ENCODE measurements at places on chromosomes 4 and X. TPM values are rescaled to one million over a fixed set of nuclear protein-coding genes. Genes with fewer than 3 reads are reported as not detected.

Gene MOB1B
- 23.3 TPM for total RNA-seq

DNA sequence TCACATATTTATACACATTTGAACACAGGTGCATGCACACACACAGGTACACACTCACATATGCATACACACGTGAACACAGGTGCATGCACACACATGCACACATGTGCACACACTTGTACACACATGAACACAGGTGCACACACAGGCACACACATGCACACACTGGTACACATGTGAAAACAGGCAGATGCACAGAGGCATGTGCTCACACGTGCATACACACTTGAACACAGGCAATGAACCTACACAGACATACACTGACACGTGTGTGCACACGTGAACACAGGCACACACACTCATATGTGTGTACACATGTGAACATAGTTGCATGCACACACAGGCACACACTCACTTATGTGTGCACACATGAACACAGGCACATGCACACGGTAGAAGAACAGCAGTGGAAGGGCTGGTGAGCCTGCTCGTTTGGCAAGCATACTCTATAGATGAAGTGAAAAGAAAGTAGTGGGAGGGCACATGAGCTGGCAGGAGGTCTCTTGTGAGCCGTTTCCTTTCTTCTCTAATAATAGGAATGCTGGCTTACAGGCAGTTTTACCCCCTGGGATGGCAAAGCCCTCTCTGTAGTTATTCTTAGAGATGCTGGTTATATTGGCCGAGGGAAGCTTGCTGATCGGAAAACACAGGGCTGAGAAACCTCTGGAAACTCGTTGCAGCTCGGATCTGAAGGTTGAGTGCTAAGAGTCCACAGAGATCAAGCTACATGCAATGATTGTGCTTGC lies 279.6 kb upstream of the CLNK start:
- no peak overlapping the region for H3K4me3 ChIP-seq
- 0 out of 2 replicates have a peak, but pooled peaks cover 2% of the 10 kb centered on the region for H3K36me3 ChIP-seq
- no peaks in the 10 kb centered on the region for H3K4me1 ChIP-seq
- H3K27ac ChIP-seq, result no peak overlapping the region
- no peaks in the 10 kb centered on the region for H3K27me3 ChIP-seq

DNA sequence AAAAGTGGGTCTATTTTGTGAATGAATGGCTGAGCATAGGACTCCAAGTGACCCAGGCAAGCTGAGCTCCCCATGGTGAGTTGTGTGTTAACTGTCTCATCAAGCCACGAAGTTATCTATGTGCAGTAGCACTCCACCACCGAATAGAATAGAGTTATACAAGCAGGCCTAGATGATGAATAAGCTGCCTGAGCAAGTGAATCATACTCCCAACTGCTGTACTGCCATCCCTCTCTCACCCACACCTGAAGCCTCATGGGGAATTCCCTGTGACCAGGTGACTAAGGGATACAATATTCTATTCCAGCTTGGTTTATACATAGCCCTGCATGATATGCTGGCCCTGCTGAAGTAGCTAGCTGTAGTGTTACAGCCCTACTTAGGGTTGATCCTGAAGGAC lies 38.7 kb downstream of the KDM5C start:
- no peak for DNase-seq
- no peak overlapping the region for H3K27ac ChIP-seq
- H3K4me3 ChIP-seq, result no peak overlapping the region
- H3K27me3 ChIP-seq, result no peaks in the 10 kb centered on the region

- no peak for DNase-seq
- H3K27me3 ChIP-seq, result no peaks in the 10 kb centered on the region
- no peak overlapping the region for H3K27ac ChIP-seq
- H3K36me3 ChIP-seq, result no peaks in the 10 kb centered on the region
- no peaks in the 10 kb centered on the region for H3K4me1 ChIP-seq
- H3K4me3 ChIP-seq, result no peak overlapping the region
These were observed 66.6 kb upstream of the HS3ST1 start for GRCh38 chr4:11495291-11495690.

- no peaks in the 10 kb centered on the region for H3K4me1 ChIP-seq
- no peak overlapping the region for H3K27ac ChIP-seq
- no peaks in the 10 kb centered on the region for H3K36me3 ChIP-seq
- H3K4me3 ChIP-seq, result no peak overlapping the region
These were observed 528.9 kb upstream of the ARX start for GRCh38 chrX:25544641-25545040.

DNA sequence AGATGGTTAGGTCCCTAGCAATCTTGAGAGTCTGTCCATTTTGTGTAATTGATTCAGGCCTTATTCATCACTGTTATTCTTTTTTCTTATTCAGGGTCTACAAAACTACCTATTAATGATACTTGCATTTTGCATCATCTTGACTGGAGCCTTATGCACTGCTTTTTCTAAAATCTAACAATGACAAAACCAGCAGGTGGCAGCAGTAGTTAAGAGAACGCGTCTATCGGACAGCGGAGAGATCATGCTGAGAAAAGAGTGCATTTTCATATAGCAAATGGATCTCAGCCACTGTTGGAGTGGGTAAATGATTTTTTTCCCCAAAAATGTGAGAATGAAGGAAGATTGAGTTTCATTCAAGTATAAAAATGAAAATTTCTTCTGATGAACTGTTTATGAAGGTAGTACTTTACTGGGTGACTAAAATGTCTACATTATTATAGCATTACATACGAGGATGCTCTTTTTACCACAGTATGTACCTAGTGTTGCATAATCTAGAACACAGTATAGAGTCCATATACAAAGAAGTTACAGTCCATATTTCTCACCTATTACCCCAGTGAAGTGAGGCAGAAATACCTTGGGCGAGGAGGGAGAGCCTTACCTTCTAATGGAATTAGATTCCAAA lies 43.2 kb downstream of the TMEM144 start:
- peak; percentile 71 for DNase-seq
- no peak overlapping the region for H3K27ac ChIP-seq
- H3K36me3 ChIP-seq, result no peaks in the 10 kb centered on the region
- H3K27me3 ChIP-seq, result no peaks in the 10 kb centered on the region

GRCh38 chrX:108018656-108019381 lies 26.0 kb upstream of the VSIG1 start:
- no peaks in the 10 kb centered on the region for H3K36me3 ChIP-seq
- H3K27me3 ChIP-seq, result no peaks in the 10 kb centered on the region
- no peak overlapping the region for H3K27ac ChIP-seq
- H3K4me3 ChIP-seq, result no peak overlapping the region
- DNase-seq, result no peak

GRCh38 chr4:144820728-144821085 lies 174.8 kb downstream of the HHIP start:
- H3K4me3 ChIP-seq, result no peak overlapping the region
- H3K36me3 ChIP-seq, result no peaks in the 10 kb centered on the region
- no peaks in the 10 kb centered on the region for H3K27me3 ChIP-seq
- H3K4me1 ChIP-seq, result no peaks in the 10 kb centered on the region
- DNase-seq, result no peak
- H3K27ac ChIP-seq, result no peak overlapping the region

DNA sequence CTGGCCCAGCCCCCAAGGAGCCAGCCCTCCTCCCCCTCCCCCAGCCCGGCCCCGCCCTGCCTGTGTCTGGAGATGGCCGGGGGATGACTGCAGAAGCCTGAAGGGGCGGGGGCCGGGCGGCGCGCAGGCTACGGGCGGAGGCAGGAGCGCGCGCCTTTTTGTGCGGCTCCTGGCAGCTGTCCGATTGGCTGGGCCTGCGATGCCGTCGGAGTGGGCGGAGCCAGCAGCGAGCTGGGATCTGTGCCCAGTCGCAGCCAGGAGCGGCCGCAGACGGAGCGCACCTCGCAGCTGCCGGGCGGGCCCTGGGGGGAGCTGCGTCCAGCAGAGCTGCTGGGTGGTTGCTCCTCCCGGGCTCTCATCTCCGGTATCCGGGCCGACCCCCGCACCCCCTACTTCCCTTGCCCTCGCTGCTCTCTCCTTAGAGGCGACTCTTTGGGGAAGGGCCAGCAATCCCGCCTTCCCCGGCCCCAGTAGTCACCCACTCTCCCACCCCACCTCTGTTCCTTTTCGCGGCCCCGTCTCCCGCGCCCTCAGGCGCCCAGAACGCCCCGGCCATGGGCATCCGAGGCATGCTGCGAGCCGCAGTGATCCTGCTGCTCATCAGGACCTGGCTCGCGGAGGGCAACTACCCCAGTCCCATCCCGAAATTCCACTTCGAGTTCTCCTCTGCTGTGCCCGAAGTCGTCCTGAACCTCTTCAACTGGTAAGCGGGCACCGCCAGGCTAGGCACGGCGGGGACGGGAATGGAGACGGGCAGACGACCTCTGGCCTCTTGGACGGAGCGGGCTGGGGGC lies at the start of gene GABRQ:
GABRQ (plus strand) TSS at position 247 of the 794 bp plus-strand sequence; CDS start at position 555, 308 bp downstream.
- peak; percentile 8 for DNase-seq
- H3K4me3 ChIP-seq, result no peak within 1 kb of the TSS
- no peak within 1 kb of the TSS for H3K27ac ChIP-seq
- H3K27me3 ChIP-seq, result no peaks in the 10 kb centered on the region
- H3K36me3 ChIP-seq, result no peaks in the 10 kb centered on the region
- no peaks in the 10 kb centered on the region for H3K4me1 ChIP-seq

DNA sequence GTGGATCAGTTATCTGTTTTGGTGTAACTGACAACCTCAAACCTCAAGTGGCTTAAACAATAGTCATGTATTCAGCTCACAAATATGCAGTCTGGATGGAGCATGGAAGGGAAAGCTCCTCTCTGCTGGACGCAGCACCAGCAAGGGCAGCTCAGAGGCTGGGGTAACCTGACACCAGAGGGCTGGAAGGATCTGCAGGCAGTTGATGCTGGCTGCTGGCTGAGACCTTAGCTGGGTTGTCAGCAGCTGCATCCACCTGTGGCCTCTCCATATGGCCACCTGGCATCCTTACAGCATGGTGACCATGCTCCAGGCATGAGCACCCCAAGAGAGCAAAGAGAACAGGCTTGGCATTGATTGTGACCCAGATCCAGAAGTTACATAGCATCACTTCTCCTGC lies 46.7 kb downstream of the ENPP6 start:
- H3K4me3 ChIP-seq, result no peak overlapping the region
- no peaks in the 10 kb centered on the region for H3K27me3 ChIP-seq
- DNase-seq, result no peak
- H3K36me3 ChIP-seq, result no peaks in the 10 kb centered on the region
- no peaks in the 10 kb centered on the region for H3K4me1 ChIP-seq

Gene GAGE1
- not detected for total RNA-seq

DNA sequence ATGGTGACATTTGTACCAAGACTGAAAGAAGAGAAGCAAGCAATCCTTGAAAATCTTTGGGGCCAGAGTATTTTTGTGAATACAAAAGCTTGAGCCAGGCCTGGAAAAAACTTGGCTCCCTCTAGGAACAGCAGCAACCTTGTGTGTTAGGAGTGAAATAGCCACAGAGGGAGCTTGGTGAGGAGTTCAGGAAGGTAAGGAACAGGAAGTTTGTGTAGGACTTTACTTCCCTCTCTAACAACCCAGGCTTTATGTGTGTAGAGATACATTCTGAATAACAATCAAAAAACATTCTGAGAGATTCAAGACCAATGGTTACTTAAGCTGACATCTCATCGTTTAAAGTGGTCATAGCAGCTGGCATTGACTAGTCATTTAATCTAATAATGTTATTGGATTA lies 668.5 kb downstream of the PCDH18 start:
- no peak overlapping the region for H3K27ac ChIP-seq
- no peak overlapping the region for H3K4me3 ChIP-seq
- no peak for DNase-seq
- H3K27me3 ChIP-seq, result no peaks in the 10 kb centered on the region

Measured in Caco-2 (cell line).